ENCODE measurements at places on chromosomes 6 and 20.

DNA sequence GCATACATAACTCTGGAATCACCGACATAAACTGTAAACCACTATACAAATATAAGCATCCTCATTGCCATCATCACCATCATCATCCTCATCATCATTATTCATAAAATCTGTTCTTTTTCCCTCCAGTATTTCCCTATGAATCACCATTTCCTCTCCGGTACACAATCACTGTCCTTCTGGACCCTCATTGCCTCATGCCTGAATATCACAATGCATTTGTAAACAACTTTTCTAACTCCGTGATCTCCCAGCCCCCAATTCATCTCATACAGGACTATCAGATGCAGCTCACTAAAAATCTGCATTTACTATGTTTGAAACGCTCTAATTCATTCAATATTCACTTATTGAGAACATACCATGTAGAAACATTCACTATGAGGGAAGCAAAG, 339.7 kb downstream of the TBC1D32 start:
- no peak for DNase-seq

- no peak for DNase-seq
These were observed 38.6 kb downstream of the ATXN1 start for GRCh38 chr6:16722630-16723029.

DNA sequence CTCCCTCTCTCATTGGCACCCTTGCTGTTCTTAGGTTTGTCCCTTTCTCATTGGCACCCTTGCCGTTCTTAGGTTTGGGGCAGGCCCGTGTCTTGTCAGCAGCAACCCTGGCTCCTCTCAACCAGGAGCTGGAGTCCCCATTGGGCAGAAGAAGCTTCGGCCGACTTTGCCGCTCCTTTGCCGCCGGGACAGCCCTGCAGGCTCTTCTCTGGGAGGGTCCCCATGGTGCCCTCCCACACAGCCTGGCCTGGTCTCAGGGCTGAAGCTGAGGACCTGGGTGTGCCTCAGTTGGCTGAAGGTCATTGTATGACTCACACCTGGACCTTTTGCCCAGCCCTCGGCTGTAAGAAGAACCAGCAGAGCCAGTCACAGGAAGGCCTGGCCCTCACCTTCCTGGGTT, 59.6 kb downstream of the PPP1R14C start:
- DNase-seq, result no peak

DNA sequence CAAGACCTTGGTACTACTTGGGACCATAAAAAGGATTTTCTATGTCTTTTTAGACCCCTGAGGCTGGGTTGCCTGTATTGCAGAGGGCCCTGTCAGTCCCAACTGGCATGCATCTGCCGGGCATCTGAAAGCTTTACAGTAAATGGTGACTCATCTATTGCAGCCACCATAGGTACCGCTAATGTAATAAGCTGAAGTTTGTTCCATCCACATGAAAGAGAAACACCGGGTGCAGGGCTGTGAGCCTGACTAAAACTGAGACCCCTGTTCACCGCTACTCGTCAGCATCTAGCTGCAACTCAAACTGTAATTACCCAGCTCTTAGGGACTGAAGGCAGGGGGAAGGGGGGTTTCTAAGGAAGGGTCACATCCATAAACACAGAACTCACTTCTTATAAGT, 49.5 kb downstream of the TRERF1 start:
- DNase-seq, result no peak

DNA sequence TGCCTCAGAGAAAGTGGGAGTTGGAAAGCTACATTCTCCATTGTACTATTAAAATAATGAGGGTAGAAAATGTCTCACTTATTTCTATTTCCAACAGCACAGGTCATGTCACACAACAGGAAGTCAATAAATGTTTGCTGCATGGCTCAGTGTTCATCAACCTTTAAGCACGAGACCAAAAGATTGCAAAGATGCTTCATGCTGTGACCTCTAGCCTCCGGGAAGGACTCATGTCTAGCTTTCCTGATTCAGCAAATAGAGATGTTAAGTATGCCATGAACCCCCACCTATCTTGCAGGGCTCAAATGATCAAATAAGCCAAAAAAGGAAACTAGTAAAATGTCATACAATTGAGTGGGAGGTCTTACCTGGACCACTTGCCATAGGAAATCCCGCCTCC, 57.4 kb downstream of the NCOA6 start:
- no peak for DNase-seq
